Activated CD8-positive, alpha-beta memory T cell treated with anti-CD3 and anti-CD28 coated beads for 36 hours (primary cell): ENCODE measurements at places on chromosomes 13 and 19. TPM values are rescaled to one million over a fixed set of nuclear protein-coding genes. Genes with fewer than 3 reads are reported as not detected.

Gene SIGLEC7
- total RNA-seq = not detected

Gene SLITRK1
- not detected for total RNA-seq

Gene ZSCAN18
- total RNA-seq = 25.6 TPM

Gene ADPRHL1
- total RNA-seq = 0.57 TPM

Gene FFAR1
- not detected for total RNA-seq

Gene RGL3
- not detected for total RNA-seq

Gene PLK5
- total RNA-seq = not detected

Gene EBI3
- total RNA-seq = 9.7 TPM

Gene ZNF439
- total RNA-seq = 6.8 TPM

Gene ZNF844
- total RNA-seq = 3.0 TPM

Gene DENND1C
- 61.1 TPM for total RNA-seq

Gene MIDN
- total RNA-seq = 45.3 TPM

Gene ZNF730
- 0.73 TPM for total RNA-seq

Gene CKM
- not detected for total RNA-seq
